ENCODE measurements at places on chromosomes 12 and 14.

GRCh38 chr12:29050503-29050902 lies 98.6 kb upstream of the FAR2 start:
- DNase-seq = no peak

GRCh38 chr14:24184104-24184970 lies 4.3 kb downstream of the IPO4 start:
- DNase-seq = no peak

GRCh38 chr12:21413369-21414277 lies 23.8 kb upstream of the PYROXD1 start:
- DNase-seq = no peak

DNA sequence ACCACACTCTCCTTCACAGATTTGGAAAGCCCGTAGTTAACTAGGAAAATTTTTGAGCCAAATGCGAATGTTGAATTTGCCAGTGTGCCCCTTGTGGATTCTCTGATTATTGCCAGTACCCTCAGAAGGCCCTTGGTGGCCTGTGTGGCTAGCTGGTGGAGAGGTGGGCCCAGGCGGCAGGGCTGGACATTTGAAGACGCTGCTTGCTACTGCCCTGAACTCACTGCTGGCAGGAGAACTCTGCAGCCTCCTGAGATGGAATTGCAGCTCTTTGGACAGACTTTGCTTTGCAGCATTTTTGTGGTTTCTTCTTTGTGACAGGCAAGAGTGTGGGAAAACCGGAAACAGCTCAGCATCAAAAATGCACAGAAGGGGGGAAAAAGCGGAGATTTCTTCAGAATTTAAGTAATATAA lies 97.6 kb downstream of the TGFB3 start:
- peak; percentile 90 for DNase-seq

DNA sequence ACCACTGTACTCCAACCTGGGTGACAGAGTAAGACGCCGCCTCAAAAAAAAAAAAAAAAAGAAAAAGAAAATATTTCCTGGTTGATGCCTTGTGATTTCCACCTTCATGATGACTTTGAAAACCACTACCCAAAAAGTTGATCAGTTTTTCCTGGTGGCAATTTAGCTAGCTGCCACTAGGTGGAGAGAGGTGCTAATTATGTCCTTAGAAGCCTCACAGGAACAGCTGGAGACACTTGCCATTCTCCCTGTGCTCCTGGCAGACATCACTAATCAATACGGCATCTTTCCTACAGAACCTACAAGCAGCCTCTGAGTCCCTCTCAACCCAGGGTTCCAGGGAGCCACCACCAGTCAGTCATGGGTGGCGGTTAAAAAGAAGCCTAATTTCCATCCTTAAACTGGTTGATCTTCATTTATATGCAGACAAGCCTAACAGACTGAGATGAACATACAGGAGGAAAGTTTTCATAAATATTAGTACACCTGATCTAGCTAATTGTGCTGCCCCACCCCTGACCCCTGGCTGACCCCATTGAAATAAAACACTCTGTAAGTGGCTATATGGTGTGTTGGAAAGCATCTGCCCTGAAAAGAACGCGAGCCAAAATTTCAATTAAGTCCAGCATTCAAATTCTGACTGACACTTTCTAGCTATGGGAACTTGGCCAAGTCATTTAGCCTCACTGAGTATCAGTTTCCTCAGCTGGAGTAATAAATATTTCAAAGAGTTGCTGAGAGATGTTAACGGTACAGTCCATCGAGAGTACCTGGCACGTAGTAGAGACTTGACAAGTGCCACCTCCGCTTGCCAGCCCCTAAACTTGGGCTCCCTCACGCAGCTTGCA lies 6.2 kb upstream of the OAS1 start:
- DNase-seq = peak; percentile 49

- DNase-seq = no peak
Measured at GRCh38 chr12:88238406-88238805, 96.3 kb downstream of the TMTC3 start.

GRCh38 chr12:65962921-65963861 lies 138.9 kb downstream of the HMGA2 start:
- DNase-seq = no peak

DNA sequence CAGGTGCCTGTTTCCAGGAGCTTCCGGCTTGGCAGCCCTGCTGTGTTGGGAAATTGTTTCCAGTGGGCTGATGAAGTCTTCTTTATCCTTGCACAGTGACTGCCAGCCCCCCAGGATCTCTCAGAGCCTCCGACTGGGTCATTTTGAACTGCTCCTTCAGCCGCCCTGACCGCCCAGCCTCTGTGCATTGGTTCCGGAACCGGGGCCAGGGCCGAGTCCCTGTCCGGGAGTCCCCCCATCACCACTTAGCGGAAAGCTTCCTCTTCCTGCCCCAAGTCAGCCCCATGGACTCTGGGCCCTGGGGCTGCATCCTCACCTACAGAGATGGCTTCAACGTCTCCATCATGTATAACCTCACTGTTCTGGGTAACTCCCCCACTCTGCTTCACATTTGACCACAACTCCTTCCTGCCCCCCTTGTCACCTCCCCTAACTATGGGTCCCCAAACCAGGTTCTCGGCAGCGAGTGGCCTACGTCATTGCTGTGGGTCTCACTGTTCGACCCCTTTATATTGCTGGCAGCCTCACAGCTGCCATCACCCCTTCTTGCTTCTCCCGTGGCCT lies 2.3 kb downstream of the LAG3 start:
- DNase-seq = no peak

GRCh38 chr12:1320021-1320420 lies 274.4 kb downstream of the FBXL14 start:
- no peak for DNase-seq

- peak; percentile 27 for DNase-seq
Measured at GRCh38 chr12:27178723-27179399, 65.2 kb upstream of the STK38L start.
